ENCODE measurements at places on chromosomes 1 and 21.
A peak's percentile ranks its signal among the peaks of the same experiment; 100 is the strongest.

GRCh38 chr1:37473431-37474045, 842 bp upstream of the ZC3H12A start:
- DNase-seq, result no peak

- DNase-seq, result peak; percentile 92
Measured at GRCh38 chr1:246152986-246153431, 354.1 kb downstream of the SMYD3 start.

GRCh38 chr1:93140106-93140505, 40.1 kb downstream of the TMED5 start:
- no peak for DNase-seq

DNA sequence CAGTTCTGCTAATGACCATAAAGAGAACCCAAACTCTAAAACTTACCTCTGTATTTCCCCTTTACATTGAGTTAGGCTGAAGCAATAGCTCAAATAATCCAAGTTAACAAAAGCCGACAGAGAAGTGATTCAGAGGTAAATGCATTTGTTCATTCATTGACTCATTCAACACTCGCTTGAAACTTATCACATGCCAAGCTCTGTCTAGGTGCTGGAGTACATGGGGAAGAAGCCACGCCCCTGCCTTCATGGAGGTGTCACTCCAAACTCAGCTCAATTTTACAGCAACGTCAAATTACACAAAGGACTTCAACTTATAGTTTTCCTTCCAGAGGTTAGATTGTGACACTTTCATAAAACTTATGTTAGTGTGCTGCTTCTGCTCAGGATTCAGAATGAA, 45.8 kb downstream of the SLC25A24 start:
- no peak for DNase-seq

DNA sequence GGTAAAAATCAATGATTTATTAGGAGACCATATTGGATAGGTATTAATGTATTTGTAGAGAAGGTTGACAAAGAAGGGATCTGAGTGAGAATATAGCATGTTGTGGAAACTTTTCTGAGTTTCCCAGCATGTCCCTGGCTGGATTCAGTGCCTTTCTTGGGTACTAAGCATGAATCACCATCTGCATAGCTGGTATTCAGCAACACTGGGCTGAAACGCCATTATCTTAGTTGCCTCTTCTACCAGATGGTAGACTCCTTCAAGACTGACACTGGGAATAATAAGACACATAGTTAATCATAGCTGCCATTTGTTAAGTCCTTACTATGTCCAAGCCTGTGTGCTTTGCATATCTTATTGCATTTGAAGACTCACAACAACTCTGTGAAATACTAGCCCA, 45.5 kb downstream of the ATP5PF start:
- DNase-seq, result no peak

Measured in CMK (cell line).